MCF 10A (cell line): ENCODE measurements at places on chromosomes 7 and 10.

DNA sequence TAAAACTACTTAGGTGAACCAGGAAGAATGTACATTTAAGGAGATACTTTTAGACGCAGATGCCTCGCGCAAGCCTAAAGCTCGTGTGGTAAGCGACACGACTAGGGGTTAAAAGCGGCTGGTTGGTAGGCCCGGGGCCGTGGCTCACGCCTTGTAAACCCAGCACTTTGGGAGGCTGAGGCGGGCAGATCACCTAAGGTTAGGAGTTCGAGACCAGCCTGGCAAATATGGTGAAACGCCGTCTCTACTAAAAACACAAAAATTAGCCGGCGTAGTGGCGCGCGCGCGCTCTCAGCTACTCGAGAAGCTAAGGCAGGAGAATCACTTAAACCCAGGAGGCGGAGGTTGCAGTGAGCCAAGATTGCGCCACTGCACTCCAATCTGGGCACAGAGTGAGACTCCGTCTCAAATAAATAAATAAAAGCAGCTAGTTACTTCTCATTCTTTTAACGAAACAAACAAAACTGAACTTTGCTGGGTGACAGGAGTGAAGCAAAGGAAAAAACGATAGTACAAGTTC is 879 bp downstream of the NUDT5 start:
- DNase-seq, result peak; percentile 56

DNA sequence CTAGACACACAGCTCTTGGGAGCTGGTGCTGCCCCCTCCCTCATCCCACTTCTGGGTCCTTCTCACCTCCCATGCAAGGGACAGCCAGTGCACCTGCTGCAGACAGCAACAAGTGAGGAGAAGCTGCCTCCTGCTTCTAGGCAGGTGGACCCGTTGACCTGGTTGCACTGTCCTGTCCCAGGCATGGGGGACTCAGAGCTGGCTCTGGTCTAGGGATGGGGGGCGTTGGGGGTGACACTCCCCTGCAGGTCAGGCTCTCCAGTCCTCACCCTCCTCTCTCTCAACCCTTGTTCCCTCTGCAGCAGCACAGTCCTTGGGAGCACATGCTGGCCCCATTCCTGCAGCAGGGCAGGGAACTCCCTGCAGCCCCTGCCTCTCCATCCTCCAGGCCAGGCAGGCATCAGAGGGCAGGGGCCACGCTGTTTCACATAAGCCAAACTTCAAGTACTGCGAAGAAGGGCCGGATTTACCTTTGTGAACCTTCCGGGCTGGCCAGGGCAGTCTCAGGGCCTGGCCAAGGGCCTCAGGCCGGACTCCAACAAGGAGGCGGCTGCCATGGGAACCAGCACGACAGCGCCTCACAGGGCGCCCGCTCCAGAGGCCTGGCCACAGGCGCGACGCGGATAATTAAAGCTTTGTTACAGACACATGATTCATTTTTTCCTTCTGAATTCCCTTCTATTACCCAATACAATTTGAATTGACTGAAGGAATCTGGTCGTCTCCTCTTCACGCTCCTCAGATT is 48.5 kb downstream of the RASGEF1A start:
- peak; percentile 18 for DNase-seq

GRCh38 chr7:50807026-50807730 is 24.5 kb upstream of the GRB10 start:
- no peak for DNase-seq

GRCh38 chr10:124703778-124704427 is 40.3 kb downstream of the FAM53B start:
- no peak for DNase-seq

GRCh38 chr10:20195076-20195475 is 378.8 kb downstream of the PLXDC2 start:
- no peak for DNase-seq

DNA sequence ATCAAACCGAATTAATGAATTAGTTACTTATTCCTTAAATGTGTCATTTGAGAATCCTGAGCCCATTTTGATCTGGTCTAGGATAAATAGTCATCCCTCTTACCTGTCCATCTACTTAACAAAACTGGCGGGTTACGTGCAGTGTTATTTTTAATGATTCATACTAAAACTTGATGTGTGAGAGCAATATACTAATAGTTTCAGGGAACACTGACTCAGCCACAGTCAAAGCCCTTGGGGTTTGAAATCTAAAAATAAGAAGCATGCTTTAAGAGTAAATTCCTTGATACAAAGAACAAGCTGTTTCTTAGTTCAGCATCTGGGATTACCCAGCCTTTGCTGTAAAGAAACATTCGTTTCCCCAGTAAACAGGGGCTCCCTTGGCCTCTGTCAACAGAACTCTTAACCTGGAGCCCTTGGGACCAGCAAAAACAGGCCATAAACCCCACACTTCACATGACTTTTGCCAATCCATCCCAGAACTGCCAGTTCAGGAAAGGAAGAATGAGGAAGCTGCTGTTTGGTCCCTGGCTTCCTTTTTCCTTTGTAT is 370.6 kb upstream of the IGFBP3 start:
- peak; percentile 82 for DNase-seq

GRCh38 chr10:5484205-5484604 is 15.2 kb downstream of the CALML5 start:
- peak; percentile 55 for DNase-seq

GRCh38 chr7:158452331-158452730 is 135.3 kb downstream of the PTPRN2 start:
- no peak for DNase-seq

- DNase-seq, result no peak
Observed at GRCh38 chr10:75754096-75754831, 322.8 kb downstream of the LRMDA start.

GRCh38 chr7:34086064-34086463 is 180.7 kb downstream of the BMPER start:
- DNase-seq, result peak; percentile 42

- no peak for DNase-seq
Observed at GRCh38 chr7:87528730-87529129, 53.2 kb upstream of the ABCB4 start.

- peak; percentile 30 for DNase-seq
Observed at GRCh38 chr7:36686499-36686898, 37.8 kb downstream of the AOAH start.

DNA sequence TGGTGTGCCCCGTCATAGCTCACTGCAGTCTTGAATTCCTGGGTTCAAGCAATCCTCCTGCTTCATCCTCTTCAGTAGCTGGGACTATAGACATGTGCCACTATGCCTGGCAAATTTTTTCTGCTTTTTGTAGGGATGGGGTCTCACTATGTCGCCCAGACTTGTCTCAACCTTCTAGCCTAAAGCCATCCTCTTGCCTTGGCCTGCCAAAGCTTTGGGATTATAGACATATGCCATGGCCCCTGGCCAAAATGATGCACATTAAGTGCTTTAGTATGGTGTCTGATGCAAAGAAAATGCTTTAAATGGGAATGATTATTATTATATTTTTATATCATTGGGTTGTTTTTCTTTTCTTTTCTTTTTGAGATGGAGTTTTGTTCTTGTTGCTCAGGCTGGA is 33.2 kb upstream of the VCL start:
- DNase-seq, result no peak

GRCh38 chr7:8356071-8356470 is 77.3 kb upstream of the NXPH1 start:
- DNase-seq, result no peak

GRCh38 chr10:42177077-42177792 is 461.1 kb downstream of the ZNF33B start:
- DNase-seq, result no peak

GRCh38 chr10:117797296-117797695 is 249.4 kb downstream of the RAB11FIP2 start:
- DNase-seq, result no peak

DNA sequence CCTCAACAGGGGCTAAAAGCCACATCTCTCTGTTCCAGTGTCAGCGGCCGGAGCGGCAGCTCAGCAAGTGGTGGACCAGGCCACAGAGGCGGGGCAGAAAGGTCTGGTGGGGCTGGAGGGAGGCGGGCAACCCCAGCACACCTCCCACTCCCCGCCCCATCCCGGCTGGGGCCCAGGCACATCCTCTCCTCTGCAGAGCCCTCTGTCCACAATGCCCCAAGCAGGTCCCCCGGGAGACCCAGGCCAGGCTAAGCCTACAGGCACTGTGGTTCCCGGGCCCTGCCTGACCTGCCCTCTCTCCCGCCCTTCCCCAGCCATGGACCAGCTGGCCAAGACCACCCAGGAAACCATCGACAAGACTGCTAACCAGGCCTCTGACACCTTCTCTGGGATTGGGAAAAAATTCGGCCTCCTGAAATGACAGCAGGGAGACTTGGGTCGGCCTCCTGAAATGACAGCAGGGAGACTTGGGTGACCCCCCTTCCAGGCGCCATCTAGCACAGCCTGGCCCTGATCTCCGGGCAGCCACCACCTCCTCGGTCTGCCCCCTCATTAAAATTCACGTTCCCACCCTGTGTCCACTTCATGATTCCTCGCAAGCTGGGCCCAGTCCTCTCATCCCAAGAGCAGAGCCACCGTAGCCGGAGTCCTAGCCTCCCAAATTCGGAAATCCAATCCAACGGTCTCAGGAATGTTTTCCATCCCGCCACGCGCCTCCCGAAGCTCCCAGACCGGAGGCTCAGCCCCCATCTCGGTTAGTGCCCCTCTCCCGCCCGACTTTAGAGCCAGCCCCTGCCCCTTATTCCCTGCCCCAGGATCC is 2.1 kb downstream of the ADIRF start:
- peak; percentile 59 for DNase-seq
